Activated T-helper 2 cell treated with anti-CD3 and anti-CD28 coated beads, Interferon-gamma antibody, Interleukin-2, Interleukin-4, amounts not matched to agents 10 μg/mL and 5 μg/mL and 100 μg/mL, durations not matched to agents 14 hours and 24 hours and 36 hours (primary cell): ENCODE measurements at places on chromosomes 4 and X. TPM values are rescaled to one million over a fixed set of nuclear protein-coding genes. Genes with fewer than 3 reads are reported as not detected.

Gene STPG2
- total RNA-seq: not detected in 2 replicates

Gene SPINK2
- 0.75 TPM in 1 of 2 replicates, not detected in the other for total RNA-seq

Gene USP51
- total RNA-seq: 2.6 and 2.9 TPM in 2 replicates

Gene IL21
- total RNA-seq: 14.5 TPM in 2 replicates

DNA sequence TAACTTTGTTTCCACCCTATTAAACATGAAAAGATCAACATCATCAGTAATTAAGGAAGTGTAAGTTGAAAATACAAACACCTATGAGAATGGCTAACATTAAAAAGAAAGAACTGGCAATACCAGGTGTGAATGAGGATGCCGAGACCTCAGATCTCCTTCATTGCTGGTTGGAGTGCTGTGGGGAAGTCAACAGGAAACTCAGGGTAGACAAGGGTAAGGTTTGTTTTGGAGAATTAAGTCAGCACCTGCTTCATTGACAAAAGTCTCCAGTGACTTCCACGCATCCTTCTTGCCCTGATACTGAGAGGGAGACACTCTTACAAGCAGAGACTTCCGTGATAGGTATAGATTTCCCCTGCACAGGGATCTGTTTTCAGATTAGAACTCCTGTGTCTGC lies 106.1 kb downstream of the IRF2 start:
- DNase-seq: no peak

DNA sequence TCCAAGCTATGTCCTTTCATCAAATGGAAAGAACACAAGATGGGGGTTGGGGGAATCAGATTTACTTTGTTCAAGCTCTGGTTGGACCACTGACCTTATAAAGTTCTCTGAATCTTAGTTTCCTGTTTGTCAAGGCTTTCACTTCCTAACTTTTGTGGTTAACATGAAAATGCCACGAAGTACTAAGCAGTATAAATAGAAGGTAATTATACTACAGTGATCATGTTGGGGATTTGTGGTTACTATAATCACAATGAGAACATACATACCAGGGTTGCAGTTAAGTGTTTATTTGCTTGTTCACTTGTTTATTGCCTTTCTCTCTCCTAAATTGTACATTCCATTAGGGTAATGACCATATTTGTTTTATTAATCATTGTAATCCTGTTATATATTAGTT lies 53.2 kb downstream of the SPRY1 start:
- no peak for DNase-seq

DNA sequence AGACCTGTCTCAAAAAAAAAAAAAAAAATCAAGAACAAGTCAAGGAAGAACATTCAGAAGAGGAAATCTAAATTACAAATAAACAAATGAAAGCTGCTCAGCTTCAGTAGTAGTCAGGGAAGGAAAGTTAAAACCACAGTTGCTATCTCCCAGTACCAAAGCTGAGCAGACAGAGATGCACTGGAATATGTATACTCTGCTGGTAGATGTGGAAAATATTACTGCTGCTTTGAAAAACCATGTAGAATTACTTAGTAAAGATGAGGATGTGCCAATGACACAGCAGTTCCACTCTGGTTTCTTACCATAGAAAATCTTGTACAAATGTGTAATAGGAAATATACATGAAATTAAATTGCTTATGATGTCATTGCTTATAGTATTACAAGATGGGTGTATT lies 25.1 kb upstream of the PRKX start:
- DNase-seq: no peak

DNA sequence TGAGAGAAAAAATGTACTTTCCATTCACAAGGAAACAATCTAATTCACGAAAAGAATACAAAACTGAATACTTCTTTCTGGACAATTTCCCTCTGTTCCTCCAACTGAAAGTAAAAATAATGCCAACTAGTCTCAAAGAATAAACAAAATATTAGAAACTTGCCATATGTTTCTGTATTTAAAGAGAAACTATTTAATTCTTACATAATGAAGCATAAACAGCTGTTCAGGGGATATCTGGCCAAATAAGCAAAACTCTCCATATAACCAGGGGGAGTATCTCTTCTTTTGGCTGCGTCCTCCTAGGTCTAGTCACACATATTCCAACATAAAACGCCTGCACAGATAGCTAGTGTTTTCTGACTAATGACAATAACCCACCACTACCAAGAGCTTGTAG lies 805 bp downstream of the GATB start:
- no peak for DNase-seq

GRCh38 chr4:104901438-104901837 lies 245.2 kb upstream of the TET2 start:
- no peak for DNase-seq

- DNase-seq: no peak
These were observed 171.8 kb downstream of the HNRNPD start for GRCh38 chr4:82201805-82202641.
